Activated T-cell treated with anti-CD3 and anti-CD28 coated beads, Interleukin-2, amount 50 U/mL, for 72 hours (primary cell): ENCODE measurements at places on chromosomes 12 and 14. TPM values are rescaled to one million over a fixed set of nuclear protein-coding genes. Genes with fewer than 3 reads are reported as not detected.

DNA sequence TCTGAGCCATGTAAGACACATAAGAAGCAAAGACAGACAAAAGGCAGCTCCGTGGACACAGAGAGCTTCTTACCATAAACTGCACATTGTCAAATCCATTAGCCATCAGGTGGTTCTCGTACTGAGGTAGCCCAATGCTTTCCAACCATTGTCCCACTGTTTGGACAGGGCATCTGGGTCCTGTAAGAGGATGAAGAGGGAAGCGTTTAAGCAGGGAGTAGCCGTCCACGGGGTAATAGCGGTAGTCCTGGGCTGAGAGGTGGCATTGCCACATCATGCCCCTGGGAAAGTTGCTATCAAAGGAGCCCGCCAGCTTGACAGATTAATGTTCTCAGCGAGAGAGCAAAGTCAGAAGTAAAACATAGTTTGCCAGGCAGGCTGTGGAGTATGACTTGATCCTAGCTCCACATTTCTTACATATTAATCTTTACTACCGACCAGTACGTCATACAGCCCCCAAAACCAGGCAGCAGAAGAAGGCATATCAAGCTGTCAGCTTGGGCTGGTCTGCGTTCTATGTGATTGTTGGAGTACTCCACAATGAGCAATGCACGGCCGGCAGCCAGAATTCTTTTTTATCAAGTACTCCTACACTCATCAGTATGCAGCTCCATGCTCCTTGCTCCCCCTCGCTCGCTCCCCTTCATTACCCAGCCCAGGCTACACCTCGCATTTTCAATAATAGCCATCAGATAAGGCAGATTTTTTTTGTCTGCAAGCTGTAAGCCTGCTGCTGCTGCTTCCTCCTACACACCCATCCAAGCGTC lies 493.2 kb upstream of the GARIN6 start:
- no peaks in the 10 kb centered on the region for H3K27me3 ChIP-seq
- no peaks in the 10 kb centered on the region for H3K36me3 ChIP-seq
- H3K27ac ChIP-seq = no peak overlapping the region
- no peaks in the 10 kb centered on the region for H3K4me1 ChIP-seq

DNA sequence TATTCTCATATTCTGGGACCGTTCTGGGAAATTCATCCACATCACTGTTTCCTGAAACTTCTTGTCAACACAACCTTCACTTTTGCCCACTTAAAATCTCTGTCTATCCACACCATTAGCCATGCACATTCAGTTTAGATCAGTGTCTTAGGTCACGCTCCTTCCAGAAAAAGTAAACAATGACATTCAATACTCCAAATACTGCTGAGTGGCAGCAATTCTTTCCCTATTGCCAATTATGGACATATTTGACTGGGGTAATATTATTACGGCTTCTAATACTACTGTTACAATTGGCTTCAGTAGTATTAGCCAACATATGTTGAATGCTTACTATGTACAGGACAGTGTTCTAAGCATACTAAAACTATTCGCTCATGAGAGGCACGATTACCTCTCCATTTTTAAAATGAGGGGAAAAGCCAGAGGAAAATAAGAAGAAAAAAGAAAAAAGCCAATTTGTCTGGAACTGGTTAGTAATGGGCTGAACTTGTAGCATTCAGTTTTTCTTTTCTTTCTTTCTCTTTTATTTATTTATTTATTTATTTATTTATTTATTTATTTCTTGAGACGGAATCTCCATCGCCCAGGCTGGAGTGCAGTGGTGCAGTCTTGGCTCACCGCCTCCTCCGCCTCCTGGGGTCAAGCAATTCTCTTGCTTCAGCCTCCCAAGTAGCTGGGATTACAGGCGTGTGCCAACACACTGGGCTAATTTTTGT lies 23.4 kb downstream of the LTBR start:
- DNase-seq = no peak
- H3K4me3 ChIP-seq = no peak overlapping the region
- H3K27ac ChIP-seq = no peak overlapping the region
- H3K27me3 ChIP-seq = no peaks in the 10 kb centered on the region
- H3K4me1 ChIP-seq = no peaks in the 10 kb centered on the region

- no peak overlapping the region for H3K27ac ChIP-seq
- H3K4me3 ChIP-seq = peak overlapping the region; percentile 12
- peaks cover 29% of the 10 kb centered on the region for H3K4me1 ChIP-seq
- no peaks in the 10 kb centered on the region for H3K27me3 ChIP-seq
Observed at GRCh38 chr12:25811656-25812126, 146.8 kb upstream of the RASSF8 start.

DNA sequence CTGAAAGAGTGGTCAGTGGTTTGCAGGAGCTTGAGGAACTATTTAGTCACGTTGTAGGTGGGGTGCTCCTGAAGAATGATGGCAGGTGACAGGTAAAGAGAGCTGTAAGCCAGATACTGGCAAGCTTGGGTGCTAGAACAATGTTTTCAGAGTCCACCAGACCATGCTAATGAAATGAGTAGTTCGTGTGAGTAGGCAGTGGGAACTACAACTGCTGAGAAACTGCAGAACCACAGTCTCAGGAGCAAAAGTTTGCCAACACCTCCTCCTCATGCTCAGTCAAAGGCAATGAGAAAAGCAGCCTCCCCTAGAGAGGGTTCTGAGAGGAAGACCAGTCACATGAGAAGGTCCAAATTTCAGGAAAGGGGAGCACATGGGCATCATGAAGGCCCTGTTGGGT lies 91.3 kb downstream of the PRKD1 start:
- H3K27me3 ChIP-seq = no peaks in the 10 kb centered on the region
- no peak overlapping the region for H3K27ac ChIP-seq
- H3K4me3 ChIP-seq = no peak overlapping the region
- peaks cover 6% of the 10 kb centered on the region for H3K36me3 ChIP-seq
- no peak for DNase-seq
- H3K4me1 ChIP-seq = no peaks in the 10 kb centered on the region

DNA sequence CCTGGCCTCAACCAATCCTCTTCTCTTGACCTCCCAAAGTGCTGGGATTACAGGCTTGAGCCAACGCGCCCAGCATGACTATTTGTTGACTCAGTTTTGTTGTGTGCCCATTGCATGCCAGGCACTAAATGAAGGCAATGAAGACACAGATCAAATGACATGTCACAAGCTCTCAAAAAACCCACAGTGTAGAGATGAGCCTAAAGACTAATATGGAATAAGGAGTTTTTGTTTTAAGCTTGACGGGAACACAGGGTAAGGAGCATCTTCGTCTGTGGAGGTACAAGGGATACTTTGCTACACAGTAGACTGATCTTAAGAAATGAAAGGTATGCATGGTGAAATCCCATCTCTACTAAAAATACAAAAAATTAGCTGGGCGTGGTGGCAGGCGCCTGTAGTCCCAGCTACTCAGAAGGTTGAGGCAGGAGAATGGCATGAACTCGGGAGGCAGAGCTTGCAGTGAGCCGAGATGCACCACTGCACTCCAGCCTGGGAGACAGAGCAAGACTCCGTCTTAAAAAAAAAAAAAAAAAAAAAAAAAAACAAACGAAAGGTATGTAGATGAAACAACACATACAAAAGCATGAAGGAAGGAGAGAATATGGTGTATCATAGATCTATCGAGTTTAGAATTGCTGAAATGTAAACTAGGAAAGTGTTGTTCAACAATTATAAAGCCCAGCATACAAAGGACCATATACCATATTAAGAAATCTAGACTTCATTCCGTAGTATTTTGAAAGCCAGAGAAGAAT lies 122.1 kb upstream of the PTPRB start:
- peaks cover 8% of the 10 kb centered on the region for H3K27me3 ChIP-seq
- DNase-seq = no peak
- no peak overlapping the region for H3K27ac ChIP-seq
- no peaks in the 10 kb centered on the region for H3K4me1 ChIP-seq
- H3K36me3 ChIP-seq = no peaks in the 10 kb centered on the region

DNA sequence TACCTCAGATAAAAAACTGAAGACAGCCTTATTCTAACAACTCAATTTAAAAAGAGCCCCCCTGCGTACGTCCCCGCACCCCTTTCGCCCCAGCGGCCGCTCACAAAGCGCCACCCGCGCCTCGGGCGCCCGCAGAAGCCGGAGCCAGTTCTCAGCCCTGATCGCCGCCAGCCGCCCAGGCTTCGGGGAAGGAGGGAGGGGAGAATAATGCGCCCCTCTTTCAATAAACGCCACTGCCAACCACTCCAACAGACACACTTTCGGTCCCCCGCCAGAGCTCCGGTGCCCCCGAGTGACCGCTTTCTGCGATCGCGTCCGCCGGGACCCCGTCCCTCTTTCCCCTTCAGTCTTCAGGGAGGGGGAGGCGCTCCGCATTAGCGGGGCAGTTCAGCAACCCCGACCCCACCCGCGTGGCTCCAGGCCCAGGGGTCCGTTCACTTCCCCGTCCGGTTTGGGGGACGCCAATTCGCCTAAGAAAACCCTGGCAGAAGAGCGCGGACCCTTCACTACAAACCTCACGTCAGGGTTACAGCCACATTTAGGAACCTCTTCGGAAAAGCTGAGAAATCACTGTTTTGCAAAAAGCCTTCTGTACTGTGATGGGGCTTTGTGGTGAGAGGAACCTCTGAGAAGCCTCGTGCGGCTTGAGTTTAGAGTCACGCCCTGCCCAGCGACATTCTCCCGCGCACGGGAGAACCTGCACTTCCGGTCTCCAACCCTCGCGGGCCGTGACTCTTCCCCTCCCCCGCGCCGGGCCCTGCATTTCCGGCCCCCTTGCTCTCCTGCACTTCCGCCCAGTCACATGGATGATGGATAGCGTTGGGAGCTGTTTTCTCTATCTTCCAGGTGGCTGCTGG lies 18.7 kb downstream of the FOXG1 start:
- peak overlapping the region; percentile 31 for H3K4me3 ChIP-seq
- peaks cover 11% of the 10 kb centered on the region for H3K4me1 ChIP-seq
- H3K27ac ChIP-seq = no peak overlapping the region
- DNase-seq = no peak

DNA sequence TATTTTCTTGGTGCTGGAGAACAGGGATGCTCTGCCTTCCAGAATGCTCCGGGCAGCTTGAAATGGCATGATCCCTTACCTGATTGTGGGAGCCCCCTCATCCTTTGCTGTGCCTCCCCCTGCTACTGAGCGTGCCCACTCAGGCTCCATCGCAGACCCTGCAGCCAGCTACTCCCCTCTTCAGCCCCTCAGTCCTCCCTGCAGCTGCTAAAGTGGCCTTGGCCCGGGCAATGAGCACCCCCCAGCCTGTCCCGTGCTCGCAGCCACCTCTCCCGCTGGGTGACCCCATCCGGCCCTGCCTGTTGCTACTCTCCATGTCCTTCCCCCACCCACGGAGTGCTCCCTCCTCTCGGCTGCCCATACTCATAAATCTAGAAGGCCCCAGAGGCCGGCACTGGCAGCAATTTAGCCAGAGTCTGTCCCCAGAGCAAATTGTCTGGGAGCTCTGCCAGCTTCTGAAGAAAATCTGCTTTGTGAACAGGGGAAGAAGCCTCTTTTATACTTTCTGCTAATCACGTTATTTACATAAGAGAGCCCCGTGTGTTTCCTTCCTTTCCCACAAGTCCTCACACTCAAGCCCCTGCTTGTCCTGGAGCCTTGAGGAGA lies 143.7 kb upstream of the FRMD6 start:
- no peak overlapping the region for H3K27ac ChIP-seq
- peaks cover 15% of the 10 kb centered on the region for H3K27me3 ChIP-seq
- DNase-seq = no peak
- H3K4me3 ChIP-seq = no peak overlapping the region

DNA sequence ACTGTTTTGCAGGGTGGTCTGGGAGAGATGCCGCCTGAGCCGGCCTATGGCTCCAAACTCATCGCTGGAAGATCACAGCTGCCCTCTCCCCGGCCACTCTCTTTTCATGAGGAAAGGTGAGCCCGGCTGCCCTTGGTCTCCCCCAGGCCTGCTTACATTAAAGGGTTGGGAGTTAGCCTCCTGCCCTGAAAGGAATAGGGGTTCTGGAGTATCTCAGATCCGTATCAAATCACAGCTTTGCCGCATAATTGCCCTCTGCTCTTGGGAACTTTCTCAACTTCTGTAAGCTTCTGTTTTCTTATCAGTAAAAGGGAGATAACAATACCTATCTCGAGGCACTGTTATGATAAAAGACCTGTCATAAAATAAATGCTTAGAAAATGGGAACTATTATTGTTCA lies 17.6 kb downstream of the PHLDA1 start:
- H3K4me1 ChIP-seq = peaks cover 28% of the 10 kb centered on the region
- H3K27ac ChIP-seq = no peak overlapping the region
- H3K27me3 ChIP-seq = no peaks in the 10 kb centered on the region
- H3K4me3 ChIP-seq = no peak overlapping the region
- DNase-seq = no peak
- peaks cover 1% of the 10 kb centered on the region for H3K36me3 ChIP-seq

GRCh38 chr12:53670971-53671370 lies 4.9 kb downstream of the ATP5MC2 start:
- H3K36me3 ChIP-seq = peaks cover 15% of the 10 kb centered on the region
- H3K27ac ChIP-seq = peak overlapping the region; percentile 68
- peaks cover 46% of the 10 kb centered on the region for H3K4me1 ChIP-seq
- no peak for DNase-seq
- H3K4me3 ChIP-seq = peak overlapping the region; percentile 50

DNA sequence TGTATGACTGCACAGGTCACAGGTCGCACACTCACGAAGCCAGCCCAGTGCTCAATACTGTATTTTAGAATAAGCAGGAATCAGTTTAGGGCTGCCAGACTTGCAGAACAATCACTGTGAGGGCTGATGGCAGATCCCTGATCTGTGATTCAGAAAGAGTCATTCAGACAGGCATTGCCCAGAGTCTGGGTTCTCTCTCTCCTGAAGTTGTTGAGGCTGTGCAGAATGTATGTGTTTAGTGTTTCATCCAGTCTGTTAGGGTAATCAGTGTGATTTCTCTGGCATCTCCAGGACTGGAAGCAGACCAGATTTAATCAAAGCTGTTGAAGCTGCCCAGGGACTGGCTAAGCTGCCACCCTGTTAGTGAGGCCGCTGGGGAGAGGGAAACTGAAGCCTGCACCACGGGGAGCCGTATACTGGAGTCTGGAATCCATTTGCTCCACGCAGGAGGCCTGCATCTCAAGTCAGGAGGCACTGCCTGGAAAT lies 69.3 kb downstream of the ETV6 start:
- H3K27me3 ChIP-seq = no peaks in the 10 kb centered on the region
- no peak for DNase-seq
- H3K4me3 ChIP-seq = peak overlapping the region; percentile 53

Gene DIO3
- total RNA-seq = not detected

Gene PRH2
- total RNA-seq = not detected

Gene MDGA2
- not detected for total RNA-seq

Gene LBHD2
- total RNA-seq = not detected

Gene AKAP5
- total RNA-seq = 1.2 TPM

Gene COCH
- total RNA-seq = 1.6 TPM

Gene IAPP
- total RNA-seq = not detected

Gene LALBA
- total RNA-seq = not detected

Gene ERGIC2
- total RNA-seq = 79.1 TPM

Gene SNRPF
- total RNA-seq = 36.6 TPM

Gene AKT1
- 98.0 TPM for total RNA-seq

Gene ASCL1
- total RNA-seq = not detected
